ENCODE measurements at places on chromosomes 7 and 10.

GRCh38 chr10:121157998-121158397 is 306.8 kb downstream of the WDR11 start:
- no peak for DNase-seq

- no peak for DNase-seq
Measured at GRCh38 chr7:3649250-3649649, 348.2 kb downstream of the SDK1 start.

DNA sequence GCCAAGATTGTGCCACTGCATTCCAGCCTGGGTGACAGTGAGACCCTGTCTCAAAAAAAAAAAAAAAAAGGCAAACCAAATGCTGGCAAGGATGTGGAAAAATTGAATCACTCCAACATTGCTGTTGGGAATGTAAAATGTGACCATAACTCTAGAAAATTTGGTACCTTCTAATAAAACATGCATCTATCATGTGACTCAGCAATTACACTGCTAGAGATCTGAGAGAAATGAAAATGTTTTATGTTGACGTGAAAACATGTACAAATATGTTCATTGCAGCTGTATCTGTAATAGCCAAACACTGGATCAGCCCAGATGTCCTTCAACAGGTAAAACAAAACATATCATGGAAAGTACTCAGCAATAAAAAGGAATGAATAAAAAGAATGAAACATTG is 30.8 kb upstream of the SAR1A start:
- no peak for DNase-seq

GRCh38 chr10:101003639-101004206 is 4.1 kb downstream of the LZTS2 start:
- no peak for DNase-seq

GRCh38 chr10:105656856-105657255 is 1015.8 kb downstream of the SORCS3 start:
- no peak for DNase-seq

DNA sequence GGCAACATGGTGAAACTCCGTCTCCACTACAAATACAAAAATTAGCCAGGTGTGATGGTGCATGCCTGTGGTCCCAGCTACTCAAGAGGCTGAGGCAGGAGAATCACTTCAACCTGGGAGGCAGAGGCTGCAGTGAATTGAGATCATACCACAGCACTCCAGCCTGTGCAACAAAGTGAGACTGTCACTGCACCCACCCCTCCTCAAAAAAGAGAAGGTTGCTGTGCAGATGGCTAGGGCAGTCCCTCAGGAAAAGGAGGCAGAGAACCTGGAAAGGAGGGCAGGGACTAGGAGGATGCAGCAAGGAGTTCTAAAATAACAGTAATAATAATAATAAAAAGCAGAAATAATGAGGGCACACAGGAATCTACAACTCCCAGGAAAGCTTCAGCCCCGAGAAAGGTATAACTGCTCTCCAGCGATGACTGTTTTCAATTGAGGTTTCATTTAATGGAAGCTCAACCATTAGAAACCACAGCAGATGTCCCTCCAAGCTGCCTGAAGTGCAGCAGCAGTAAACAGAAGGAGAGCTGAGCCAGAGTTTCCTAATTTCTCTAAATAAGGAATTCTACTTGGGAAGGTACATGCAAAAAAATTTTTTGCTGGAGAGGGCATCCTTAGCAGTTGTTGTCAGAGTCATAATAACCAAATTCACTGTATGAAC is 326.5 kb downstream of the GATA3 start:
- DNase-seq, result no peak

DNA sequence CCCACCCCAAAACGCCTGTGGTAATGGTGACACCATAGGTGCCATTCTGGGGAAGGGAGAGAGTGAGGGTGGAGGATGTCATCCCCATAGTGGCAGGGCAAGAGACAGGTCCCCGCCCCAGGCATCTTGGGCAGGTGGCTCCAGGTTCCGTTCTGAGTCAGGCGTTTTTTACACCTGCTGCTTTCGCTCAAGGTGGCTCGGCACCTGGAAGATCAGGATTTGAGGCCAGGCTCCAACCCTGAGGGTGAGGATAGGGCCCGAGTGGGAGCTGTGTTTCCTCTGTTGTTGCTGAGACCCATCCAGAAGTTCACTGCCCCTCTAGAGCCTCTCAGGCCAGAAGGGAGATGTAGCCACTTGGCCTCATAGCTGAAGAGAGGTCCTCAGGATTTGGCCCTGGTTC is 36.6 kb upstream of the DUSP5 start:
- no peak for DNase-seq

DNA sequence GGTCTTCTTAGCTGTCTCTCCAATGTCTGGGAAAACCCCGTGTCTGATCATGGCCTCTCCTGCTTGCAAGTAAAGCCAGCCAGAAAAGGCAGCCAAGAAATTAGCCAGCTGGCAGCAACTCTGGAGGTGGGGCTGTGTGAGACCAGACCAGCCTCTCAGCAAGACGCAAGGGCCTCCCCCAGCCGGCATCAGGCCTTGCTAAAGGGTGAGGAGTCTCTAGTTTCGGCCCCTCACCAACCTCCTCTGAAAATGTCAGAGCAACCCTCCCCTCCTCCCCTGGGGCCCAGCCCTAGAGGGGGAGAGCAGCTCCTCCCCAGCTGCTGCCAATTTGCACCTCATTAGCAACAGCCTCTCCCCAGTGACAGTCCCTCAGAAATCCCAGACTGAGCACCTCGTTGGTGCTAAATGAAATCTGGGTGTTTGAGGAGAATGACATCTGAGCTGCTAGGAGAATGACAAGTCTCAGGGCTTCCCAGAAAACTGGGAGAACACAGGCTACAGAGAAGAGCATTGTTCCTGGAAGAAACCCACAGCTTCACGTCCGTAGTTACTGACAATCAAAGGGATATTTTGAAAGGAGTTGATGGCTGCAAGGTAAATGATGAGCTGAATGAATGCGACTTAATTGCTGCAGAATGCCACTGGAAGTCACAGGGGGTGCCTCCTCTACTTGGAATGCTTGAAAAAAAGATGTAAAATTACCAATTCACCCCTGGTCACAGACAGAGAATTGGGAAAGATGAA is 25.9 kb downstream of the DGKI start:
- DNase-seq, result no peak

DNA sequence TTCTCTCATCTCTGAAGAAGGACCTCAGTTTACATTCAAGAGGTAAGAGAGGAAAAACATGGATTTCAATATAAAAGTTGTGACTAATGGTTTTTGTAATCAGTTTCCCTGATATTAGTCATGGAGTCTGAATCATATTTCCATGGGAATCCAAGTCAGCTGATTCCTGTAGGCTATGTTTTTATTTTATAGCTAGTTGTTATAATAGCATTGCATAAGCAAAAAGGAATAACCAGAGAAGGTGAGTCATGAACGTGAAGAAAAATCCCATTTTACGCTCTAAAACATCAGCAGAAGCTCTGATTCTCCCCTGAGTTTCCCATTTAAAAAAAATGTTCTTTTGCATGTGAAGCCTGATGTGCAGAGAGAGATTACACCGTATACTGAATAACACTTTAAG is 299.3 kb downstream of the SFMBT2 start:
- DNase-seq, result no peak

DNA sequence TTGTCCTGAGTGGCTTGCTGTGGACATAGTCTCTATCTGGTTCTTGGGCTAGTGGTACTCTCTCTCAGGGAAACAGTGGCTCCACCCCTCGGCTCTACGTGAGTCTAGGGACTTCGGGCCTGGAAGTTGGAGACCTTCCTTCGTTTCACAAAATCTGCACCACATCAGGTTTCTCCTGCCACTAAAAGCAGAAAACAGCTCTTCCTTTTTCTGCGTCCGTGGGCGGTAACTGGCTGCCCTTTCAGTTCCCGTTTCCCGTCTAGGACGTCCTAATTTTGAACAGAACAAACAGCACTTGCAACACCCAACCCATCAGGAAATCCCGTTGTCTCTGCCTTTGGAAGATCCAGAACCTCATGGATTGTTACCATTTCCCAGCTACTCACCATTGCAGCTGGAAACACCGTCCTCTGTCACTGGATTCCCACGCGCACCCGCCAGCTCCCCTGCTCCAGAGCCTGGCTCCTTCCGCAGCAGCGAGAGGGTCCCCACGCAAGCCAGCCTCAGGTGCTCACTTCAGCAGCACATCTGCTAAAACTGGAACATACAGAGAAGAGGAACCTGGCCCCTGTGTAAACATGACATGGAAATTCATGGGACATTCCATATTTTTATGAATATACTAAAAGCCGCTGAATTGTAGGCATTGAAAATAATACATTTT is 311.4 kb upstream of the AKR1E2 start:
- no peak for DNase-seq

GRCh38 chr10:101834341-101834740 is 9.3 kb downstream of the KCNIP2 start:
- no peak for DNase-seq

DNA sequence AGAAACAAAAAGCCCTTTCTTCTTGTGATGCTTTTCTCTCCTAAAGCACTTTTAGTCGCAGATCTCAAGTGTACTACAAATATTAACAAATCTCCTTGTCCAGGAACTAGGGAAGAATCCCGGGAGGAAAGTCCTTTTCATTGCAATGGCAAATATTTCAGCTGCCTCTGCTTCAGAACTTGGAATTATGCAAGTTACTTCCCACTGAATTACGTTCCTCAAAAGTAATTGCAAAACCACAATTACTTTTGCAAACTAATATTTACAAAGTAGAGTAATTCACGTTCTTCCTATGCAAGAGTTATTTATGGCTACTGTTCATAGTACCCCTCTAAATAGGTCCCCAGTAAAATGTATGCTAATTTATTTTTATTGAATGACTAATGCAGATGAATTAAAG is 14.5 kb downstream of the PRKCQ start:
- no peak for DNase-seq

DNA sequence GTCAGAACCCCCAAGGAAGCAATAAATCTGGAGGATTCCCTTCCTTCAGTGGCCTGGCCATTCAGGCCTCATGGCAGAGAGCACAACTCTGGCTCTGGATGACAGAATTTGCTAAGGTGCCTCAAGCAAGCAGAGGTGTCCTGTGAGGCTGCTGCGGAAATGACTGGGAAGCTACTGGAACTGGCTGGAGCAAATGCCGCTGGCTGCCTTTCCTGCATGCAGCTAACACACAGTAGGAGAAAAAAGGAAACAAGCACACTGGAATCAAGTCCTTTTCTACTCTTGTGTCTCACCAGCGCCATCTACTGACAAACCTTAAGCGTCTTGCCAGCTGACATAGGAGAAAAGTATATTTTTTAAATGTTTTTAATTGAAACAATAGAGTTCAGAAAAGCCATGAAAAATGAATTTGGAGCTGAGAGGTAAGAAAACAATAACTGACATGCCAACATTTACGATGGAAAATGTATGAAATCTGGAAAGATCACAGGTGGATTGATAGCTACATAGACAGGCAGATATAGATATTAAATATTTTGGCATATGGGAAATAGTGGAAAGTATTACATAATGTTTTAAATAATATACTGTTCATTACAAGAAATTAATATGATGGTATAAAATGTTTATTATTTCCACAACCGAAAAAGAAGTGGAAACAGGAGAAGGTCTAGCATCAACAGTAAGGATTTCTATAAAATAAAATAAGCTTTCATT is 951.6 kb downstream of the ANKRD7 start:
- no peak for DNase-seq
